ENCODE measurements at places on chromosomes 6 and 20. TPM values are rescaled to one million over a fixed set of nuclear protein-coding genes. Genes with fewer than 3 reads are reported as not detected.

DNA sequence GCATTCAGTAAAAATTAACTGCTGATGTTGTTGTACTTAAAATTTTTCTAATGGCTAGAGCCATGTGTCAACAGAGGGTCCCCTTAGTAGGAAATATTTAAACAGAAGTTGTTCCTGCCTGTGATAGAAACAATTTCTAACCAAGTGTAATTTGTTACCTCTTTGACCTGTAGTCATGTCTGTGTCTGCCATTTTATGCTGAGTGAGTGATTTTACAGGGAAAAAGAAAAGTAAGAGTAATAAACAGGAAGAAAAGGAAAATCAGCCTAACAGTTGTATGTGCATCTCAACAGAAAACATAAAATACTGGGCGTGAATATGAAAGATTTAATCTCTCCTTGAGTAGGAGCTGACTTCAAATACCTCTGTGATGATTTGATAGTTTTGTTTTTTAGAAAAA lies 172.0 kb downstream of the FARS2 start:
- no peak for DNase-seq

- DNase-seq, result no peak
Observed at GRCh38 chr6:16316741-16317251, 78.4 kb downstream of the GMPR start.

DNA sequence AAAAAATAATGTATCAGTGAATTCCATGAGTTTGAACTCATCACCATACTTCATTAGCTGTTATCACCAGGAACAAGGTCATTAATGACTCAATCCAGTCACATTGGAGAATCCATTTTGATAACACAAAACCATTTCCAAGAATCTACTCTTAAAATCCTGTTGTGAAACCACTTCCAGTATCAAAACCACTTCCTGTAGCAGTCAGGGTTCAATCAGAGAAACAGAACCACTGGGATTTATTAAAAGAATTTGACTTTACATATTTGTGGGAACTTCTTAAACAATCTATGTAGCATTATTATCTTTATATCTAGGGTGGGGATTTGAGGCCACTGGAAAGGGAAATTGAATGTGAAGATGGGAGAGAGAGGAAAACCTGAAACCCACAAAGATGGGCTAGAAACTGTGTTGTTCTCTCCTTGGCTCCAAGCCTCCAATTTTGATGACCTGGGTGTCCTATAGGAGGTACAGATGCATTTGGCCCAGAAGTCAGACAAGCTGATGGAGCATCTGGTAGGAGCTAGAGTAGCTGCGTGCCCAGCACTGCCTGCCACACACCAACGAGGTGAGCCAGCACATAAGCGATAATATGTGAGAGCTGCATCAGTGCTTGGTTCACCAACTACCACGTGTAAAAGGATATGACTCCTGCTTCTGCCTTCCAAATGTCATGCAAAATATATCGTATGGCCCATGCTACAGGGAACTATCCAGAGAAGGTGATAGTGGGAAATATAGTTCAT lies 117.0 kb downstream of the TMEM200A start:
- DNase-seq, result no peak

DNA sequence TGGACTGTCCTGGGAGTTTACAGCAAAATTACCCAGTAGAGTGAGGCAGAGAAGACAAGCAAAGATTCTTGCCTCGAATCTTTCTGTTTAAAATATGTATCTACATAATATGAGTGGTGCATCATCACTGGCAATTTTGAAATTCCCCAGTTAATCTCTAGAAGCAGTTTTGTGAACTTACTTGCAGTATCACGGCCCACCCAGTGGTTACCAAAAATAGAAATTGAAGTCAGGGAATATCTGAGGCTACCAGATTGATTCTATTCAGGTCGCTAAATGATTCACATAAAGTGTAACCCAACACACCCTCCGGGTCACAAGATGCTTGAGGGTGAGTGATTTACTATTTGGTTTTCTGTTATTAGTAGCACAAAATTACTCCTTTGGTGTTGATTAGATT lies 111.9 kb downstream of the PPP1R14C start:
- DNase-seq, result no peak

- no peak for DNase-seq
Observed at GRCh38 chr20:24895898-24896658, 53.0 kb upstream of the CST7 start.

Gene PRDM13
- total RNA-seq, result not detected

Gene TBC1D32
- total RNA-seq, result 26.3 TPM

DNA sequence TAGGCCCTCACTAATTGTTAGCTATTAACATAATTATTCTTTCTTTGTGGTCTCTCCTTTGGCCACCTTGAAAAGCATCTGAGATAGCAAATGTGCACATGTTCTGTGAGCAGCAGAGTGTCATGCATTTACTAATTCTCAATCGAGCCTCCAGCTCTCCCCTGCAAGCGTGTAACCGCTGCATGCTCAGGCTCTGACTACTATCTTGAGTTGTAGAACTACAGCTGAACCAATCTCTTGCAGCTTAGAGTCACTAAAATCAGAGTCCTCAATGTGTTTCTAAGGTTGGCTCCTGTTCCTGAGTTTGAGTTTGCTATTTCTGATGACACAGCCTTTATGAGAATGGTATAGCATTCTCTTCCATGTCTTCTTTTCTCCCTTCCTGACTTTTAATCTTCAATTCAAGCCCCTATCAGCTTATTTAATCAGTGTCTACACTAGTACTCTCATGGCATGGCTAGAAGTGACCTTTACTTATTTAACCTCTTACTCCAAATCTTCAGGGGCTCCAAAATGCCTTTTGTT lies 65.5 kb downstream of the PPP1R3G start:
- no peak for DNase-seq

DNA sequence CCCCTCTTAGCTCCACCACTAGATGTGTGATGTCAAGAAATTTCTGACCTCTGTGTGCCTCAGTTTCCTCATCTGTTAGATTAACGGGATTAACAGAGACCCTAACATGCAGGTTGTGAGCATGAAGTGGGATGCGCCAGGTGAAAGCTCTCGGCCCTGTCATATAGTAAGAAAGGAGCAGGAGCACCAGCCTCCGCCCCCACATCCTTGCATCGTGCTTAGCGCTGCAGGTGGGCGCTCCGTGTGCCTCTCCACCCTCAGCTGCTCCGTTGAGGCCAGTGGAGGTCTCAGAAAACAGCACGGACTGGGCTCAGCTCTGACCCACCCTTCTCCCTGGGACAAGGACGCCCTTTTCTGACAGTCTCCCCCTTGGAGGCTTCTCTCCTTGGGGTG lies 63.4 kb downstream of the TCP11 start:
- peak; percentile 33 for DNase-seq

- no peak for DNase-seq
Observed at GRCh38 chr6:146258206-146258605, 229.3 kb downstream of the GRM1 start.

Gene GPRC6A
- total RNA-seq, result not detected

Gene DEFB119
- not detected for total RNA-seq

Gene MEP1A
- not detected for total RNA-seq

DNA sequence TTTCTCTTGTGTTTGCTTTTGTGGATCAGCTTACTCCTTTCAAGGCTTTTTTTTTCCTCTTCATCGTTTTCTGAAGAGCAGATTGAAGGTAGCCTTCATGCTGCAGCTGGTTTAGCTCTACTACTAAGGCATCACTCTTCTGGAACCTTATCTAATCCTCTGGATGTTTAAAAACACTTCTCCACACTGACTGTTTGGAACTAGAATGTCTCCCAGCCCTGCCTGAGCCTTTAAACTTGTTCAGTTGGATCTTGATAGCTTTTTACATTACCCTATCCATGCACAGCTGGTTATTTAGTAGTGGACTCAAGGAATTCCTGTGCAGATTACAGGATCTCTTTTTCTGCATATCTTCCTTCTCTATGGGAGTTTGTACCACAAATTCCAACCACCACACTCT lies 108.9 kb upstream of the ASCC3 start:
- no peak for DNase-seq

DNA sequence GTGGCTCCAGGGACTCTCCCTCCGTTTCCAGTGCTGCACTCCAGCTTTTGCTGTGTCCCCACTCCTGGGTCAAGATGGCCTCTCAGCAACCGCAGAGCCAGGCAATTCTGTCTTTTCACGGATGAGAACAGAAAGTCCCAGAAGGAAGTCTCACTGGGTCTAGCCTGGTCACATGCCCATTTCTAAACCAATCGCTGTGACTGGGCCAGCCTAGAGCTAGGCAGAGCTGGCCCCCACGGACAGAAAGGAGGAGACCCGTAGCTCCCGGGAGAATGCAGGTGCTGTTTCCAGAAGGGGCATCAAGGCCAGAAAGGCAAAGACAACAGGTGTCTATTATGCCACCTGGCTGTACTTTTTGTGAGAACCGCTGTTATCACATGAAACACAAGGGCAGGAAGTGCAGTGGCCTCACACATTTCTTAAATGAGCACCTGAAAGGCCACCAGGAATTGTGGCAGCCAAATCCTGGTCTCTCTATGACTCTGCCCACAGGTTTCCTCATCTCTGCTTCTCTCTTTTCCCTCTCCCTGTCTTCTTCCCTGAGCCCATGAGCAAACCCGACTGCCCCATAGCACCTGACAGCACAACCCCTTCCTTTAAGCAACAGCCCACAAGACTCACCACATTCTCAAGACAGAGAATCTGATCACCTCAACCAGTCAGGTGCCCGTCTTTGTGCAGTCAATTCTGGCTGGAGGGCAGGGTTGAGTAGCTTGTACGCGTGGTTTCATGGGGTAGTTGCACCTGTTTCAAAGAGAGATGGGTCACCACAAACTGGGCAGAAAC lies 37.1 kb upstream of the B4GALT5 start:
- no peak for DNase-seq

GRCh38 chr20:44765091-44765490 lies 19.4 kb downstream of the KCNK15 start:
- DNase-seq, result no peak

GRCh38 chr6:48733581-48733980 lies 622.6 kb upstream of the PTCHD4 start:
- DNase-seq, result no peak

DNA sequence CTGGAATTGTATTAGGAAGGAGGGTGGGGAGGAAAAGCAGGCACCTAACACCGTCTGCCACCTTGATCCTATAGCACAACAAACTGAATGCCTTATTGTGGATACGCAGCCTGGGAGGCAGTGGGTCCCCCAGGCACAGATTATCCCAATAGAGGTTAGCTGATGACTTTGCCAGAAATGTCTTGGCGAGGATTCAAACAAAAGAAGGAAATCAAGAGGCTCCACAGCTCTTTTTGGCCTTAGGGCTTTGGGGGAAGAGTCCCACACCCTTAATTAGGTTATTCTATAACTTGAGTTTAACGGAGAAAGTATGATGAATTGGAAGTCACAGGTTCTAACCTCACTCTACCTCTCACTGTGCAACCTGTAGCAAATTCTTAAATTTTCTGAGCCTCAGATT lies 102.0 kb downstream of the MRPL14 start:
- DNase-seq, result no peak

DNA sequence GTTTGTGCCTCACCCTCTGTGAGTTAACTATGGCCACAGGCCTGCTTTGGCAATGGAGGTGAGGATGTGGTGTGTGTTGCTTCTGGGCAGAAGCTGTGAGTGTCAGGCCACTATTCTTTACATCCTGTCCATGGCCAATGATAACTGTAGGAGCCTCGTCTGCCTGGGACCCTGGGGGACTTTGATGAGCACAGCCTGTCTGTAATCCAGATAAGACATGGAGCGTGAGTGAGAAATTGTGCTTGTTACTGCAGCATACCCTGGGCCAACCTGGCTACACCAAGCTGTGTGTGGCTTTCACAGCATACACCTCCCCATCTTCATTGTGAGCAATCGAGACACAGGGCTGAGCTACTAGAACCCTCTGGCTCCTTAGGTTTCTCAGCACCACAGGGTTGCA lies 150.4 kb downstream of the MYLK4 start:
- no peak for DNase-seq

- DNase-seq, result peak; percentile 70
Observed at GRCh38 chr20:62136283-62137091, 6.7 kb downstream of the PSMA7 start.

DNA sequence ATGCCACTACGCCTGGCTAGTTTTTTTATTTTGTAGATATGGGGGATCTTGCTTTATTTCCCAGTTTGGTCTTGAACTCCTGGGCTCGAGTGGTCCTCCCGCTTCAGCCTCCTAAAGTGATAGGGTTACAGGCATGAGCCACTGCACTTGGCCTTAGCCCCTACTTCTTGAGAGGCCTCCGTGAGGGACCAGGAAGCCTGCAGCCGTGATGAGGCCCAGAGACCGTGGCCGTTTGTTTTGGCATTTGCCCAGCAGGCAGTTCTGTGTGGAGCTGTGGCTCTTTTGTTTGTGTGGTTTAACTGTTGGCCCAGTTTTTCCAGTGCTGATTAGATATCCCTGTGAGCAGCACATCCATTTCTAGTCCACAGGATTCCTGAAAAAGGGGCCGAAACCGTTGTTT lies 39.8 kb downstream of the SRSF3 start:
- DNase-seq, result peak; percentile 80

DNA sequence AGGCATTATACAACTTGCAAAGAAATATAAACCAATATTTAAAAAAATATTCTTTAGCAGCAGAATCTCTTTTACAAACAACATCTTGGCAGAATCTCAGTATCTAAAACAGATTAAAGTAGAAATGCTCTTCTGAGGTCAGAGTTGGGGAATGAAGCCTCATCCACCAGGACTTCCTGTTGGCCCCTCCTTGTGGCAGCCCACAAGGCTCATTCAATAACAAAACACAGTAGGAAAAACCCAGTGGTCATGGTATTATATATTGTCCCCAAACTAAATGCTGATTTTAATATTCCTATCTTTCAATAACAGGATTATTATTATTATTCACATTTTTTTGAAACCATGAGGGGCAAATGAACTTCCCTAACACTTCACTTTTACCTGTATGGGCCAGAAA lies 368.6 kb downstream of the BTBD9 start:
- DNase-seq, result no peak

DNA sequence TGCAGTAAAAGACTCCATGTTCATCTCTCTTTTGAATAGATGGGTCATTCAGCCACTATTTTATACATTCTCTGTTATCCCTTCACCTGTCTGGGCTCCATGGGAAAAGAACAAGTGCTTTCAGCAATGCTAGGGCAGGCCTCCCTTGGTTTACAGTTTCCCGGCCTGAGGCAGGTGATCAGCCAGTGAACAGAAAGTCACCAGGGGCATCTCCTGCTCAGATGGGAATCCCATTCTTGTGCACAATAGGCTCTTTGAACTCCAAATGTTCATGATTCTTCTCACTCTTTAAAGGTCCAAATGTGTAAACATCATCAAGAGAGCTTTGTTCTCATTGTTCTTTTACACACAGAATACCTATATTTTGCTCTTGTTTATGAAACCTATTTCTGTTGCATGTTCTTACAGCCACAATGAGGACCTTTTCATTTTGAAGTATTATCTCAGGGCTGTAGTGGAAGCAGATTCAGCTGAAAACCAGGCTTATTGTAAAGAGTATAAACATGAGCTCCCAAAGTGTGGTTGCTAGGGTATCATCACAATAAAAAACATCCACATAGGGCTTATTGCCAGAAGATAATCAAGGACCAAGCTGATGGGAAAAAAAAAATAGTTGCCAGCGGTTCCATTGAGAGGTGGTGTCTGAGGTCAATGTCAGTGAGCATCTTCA lies 267.1 kb upstream of the SGK1 start:
- DNase-seq, result no peak

- no peak for DNase-seq
Observed at GRCh38 chr20:34300809-34301586, 2.2 kb downstream of the AHCY start.

All from breast epithelium (tissue), 4 donors.